ENCODE measurements at places on chromosomes 13 and 19.

GRCh38 chr19:33208904-33209849 lies 15.0 kb downstream of the LRP3 start:
- DNase-seq, result no peak

DNA sequence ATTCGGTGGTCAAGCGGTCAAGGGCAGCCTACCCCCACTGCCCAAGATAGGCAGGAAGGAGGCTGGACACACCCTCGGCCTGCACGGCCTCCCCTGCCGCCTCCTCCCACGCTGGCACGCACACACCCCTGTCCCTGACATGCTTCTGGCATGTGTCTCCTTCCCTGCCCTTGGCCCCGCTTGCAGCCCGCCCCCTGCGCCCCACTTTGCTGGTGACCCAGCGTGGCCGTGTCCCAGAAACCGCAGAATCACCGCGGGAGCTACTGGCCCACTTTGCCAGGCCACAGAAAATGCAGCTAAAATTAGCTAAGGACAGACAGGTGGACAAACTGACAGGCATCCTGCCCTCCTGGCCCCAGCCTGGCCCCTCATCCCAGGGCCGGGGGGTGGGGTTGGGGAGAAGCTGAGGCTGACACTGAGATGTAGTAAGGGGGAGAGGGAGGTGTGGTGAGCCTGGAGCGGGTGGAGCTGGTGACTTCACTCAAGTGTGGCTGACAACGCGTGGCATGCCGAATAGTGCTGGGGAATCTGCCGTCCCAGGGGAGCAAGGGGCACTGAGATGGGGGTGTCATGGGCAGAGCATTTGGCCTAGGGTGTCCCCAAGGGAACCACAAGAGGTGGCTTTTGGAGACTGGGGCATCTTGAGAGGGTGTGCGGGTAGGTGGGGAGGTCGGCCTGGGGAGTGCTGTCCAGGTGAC lies 2.4 kb downstream of the SHANK1 start:
- no peak for DNase-seq

GRCh38 chr19:45954156-45954555 lies 19.5 kb downstream of the NOVA2 start:
- no peak for DNase-seq

- DNase-seq, result no peak
These were observed 24.6 kb upstream of the IRS2 start for GRCh38 chr13:109810761-109811510.

GRCh38 chr13:99590519-99591011 lies 89.3 kb downstream of the TM9SF2 start:
- DNase-seq, result no peak

GRCh38 chr19:46546194-46546896 lies 50.7 kb upstream of the PNMA8B start:
- DNase-seq, result no peak

DNA sequence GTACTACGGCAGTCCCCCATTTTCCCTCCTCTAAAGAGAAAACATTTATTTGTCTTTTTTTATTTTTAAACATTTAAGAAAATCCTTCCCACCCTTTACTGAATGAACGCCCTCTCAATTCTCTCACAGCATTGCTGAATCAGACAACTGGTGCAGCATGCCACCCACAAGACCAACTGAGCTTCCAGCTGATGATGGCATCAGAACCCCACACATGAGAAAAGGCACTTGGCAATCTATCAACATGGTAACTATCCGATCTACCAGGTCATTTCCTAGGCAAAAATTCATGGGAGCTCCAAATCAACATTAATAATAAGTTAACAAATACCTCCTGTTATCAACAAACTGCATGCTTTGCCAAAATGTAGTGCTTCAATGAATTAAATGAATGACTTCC lies 43.1 kb downstream of the LHFPL6 start:
- no peak for DNase-seq

GRCh38 chr13:103810026-103810425 lies 743.8 kb upstream of the SLC10A2 start:
- DNase-seq, result no peak

DNA sequence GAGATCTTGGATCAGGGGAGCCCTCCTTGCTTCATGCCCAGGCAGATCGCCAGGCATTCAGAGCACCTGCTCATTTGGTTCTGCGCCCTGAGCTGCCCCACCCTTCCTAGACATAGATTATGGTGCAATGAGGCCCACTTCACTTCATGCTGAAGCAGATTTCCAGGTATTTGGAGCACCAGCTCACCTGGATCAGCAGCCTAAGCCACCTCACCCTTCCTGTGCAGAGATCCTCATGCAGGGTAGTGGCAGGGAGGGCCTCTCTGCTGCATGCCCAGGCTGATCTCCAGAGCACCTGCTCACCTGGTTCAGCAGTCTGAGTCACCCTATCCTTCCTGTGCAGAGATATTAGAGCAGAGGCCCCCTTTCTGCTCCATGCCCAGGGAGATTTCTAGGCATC lies 1966.1 kb downstream of the PCDH9 start:
- DNase-seq, result no peak

DNA sequence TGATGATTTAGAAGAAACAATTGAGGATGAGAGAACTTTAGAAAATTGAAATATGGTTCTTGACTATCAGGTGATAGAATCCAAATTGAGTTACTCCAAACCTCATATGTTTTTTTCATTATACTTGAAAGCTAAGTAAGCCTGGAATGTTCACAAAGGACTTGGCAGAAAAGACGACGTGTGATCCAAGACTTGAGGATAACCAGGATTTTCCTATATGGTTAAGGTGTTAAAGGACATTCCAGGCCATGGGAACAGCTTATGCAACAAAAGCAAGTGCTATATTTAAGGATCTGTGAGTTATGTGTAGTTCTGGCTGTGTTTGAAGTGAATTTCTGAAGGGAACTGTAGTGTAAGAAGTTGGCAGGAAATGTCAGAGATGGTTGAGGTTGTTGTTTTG lies 52.5 kb downstream of the SLITRK1 start:
- no peak for DNase-seq

DNA sequence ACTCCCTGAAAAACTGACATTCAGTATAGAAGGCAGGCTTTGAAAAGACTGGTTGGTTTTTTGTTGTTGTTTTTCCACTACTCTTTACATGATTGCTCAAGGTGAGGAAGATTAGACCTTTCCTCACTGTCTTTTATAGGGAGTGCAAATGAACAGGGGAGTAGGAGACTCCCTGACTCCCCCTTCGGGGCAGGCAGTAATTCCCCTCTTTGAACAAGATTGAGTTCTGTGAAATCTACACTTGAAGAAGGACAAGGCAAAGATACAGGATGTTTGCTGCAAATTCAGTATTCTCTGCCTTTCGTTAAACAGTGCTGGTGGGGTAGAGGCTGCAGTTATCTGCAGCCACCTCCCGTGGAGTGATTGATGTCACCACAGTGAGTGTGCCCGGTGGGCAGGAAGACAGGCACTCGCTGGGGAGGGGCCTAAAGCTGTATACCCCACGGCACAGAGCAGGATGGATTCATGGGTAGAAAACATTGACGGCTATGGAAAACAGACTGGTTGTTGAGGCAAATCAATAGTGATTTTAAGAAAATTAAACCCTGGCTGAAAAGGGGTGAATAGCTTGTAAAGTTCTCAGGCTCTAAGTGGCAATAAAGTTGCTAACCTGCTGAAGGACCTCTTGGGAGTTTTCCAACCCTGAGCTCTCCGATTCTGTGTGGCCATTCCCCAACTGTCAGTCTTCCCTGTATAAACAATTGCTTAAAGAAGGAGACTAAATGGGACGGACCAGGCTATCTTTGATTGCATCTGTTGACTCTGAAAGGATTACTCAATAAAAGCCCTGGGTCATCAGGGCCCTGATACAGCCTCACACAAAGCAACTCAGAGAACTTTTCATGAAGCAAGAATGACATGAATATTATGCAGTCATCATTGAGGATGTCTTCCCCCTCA lies 308.3 kb downstream of the TBC1D4 start:
- DNase-seq, result no peak

- no peak for DNase-seq
These were observed 103.2 kb downstream of the LMO7 start for GRCh38 chr13:75739244-75739868.

GRCh38 chr19:30710721-30711120 lies 338.5 kb downstream of the ZNF536 start:
- DNase-seq, result no peak

DNA sequence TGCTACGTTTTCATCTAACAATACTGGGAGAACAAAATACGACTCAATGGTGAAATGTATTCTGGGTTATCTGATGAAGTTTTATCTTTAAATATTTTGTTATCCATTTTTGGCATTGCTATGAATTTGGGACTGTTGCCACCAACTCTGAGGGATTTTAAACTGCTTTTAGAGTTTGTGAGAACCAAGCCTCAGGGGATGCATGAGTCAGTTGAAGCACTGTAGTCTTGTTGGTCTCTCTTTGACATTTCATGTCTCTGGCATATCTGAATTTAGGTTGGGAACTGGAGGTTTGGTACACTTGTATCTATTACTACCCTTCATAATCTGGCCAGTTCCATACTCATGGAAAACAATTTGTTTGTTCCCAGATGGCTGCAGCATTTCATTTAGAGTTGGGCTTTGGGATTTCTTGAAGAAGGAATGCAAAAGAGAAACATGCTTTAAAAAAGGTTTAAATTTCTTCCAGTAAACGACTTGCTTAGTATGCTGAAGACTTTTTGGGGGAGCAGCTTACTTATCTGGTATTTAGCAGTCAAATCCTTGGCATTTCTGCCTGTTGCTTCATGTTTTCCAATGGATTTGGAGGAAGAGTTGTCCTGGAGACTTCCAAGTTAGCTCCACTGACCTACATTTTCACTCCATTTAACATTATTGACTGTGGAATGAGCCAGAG lies 28.9 kb downstream of the ARHGEF7 start:
- no peak for DNase-seq

DNA sequence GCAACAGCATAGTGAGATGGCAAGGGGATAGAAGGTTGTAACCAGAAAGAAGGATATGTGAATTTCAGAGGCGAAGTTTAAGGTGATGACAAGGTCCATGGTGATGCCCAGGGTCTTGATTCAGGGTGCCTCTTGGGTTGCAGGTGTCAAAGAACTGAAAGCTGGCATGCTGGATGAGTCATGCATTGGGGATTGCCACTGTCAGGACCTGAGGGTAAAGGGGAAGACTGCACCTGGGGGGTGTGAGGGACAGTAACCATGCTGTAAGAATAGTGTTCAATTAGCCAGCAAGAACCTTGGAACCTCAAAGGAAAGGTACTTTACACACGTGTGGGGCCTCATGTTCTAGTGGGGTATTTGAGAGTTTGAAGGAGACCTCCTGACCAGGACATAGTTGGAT lies 279.6 kb downstream of the SLC7A1 start:
- DNase-seq, result no peak

GRCh38 chr13:39684531-39685137 lies 29.2 kb downstream of the COG6 start:
- no peak for DNase-seq

- no peak for DNase-seq
These were observed 1.0 kb downstream of the SMIM24 start for GRCh38 chr19:3479177-3479833.

DNA sequence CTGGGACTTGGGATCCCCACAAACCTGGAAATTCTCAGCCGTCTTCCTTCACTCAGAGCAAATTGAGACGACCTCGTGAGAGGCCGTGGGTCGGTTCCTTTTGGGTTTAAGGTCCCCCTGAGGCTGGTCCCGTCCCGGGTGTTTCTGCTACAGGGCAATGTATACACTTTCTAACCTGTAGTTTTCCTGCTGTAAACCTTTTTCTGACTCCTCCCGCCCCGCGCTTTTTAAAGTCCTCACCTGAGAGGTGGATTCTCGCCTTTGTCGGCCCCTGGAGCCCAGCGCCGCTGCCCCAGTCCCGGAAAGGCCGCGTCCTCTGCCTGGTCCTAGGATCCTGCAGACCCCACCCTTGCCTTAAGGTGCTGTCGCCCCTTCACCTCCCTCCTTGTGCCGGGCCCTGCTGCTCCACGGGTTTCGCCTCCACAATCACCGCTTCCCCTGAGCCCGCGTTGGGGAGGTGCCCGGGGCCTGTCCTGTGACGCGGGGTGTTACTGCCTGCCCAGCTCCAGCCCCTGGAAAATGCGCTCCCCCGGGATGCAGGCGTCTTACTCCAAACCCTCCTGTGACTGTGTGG lies 391 bp downstream of the ZNF761 start:
- no peak for DNase-seq

- no peak for DNase-seq
These were observed 77.4 kb upstream of the SPATA13 start for GRCh38 chr13:24083141-24083540.

GRCh38 chr19:9580728-9581127 lies 3.6 kb downstream of the ZNF121 start:
- no peak for DNase-seq

DNA sequence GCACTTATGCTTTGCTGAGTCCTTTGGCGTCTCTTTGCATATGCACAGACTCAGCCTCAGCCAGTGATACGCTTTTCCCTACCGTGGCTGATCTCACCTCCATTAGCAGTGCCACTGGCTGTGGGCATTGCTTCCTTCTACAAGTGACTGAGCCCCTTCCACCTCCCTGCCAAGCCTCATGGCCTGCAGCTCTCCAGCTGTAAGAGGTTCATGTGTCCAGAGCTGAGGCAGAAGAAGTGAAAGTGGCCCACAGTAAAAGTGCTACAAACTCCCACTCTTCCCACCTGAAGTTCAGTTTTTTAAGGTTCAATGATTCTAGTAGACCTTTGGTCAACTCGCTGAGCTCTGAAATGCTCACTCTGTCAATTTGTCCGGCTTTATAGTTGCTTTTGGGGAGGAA lies 44.7 kb downstream of the SMARCA4 start:
- no peak for DNase-seq

- no peak for DNase-seq
These were observed 13.6 kb upstream of the SLC15A1 start for GRCh38 chr13:98765996-98766519.

GRCh38 chr13:94462670-94463069 lies 16.8 kb downstream of the DCT start:
- no peak for DNase-seq

- peak; percentile 72 for DNase-seq
These were observed 660.4 kb downstream of the SLITRK1 start for GRCh38 chr13:83221813-83222241.

- DNase-seq, result no peak
These were observed 203.4 kb upstream of the ZNF536 start for GRCh38 chr19:30168760-30169159.

- DNase-seq, result no peak
These were observed 1.0 kb downstream of the PRMT1 start for GRCh38 chr19:49677901-49678674.

GRCh38 chr13:46575818-46576221 lies 22.9 kb downstream of the LRCH1 start:
- DNase-seq, result no peak

DNA sequence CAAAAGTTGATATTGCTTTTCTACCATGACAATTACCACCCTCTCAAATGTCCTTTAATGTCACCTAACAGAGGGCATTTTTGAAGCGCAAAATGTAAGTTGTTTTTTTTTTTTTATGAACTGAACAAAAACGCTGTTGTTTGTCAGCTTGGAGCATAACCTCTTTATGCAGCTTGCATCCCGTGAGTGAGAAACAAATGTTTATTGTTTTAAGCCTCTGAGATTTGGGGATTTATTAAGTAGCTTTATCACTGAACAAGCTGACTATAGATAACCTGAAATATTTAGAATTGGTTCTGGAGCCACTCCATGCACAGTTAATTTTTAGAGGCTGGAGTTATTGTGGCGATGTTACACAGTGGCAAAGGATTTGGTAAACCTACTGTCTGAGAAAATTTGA lies 80.1 kb upstream of the ATXN8OS start:
- DNase-seq, result no peak

- no peak for DNase-seq
These were observed 3.9 kb downstream of the SIAH3 start for GRCh38 chr13:45847554-45848224.
